ENCODE measurements at places on chromosomes 2 and 18. TPM values are rescaled to one million over a fixed set of nuclear protein-coding genes. Genes with fewer than 3 reads are reported as not detected.

Gene PHOSPHO2
- 6.3 TPM for total RNA-seq

Gene FIGN
- total RNA-seq, result not detected

Gene DIPK1C
- not detected for total RNA-seq

Gene RAX
- total RNA-seq, result not detected

Gene KCNG2
- not detected for total RNA-seq

Gene UCN
- 1.2 TPM for total RNA-seq

Gene AQP12A
- total RNA-seq, result not detected

Gene NETO1
- total RNA-seq, result 9.1 TPM

Gene LOXL3
- total RNA-seq, result 1.4 TPM

Gene ABCB11
- not detected for total RNA-seq

Gene SFTPB
- total RNA-seq, result 0.05 TPM

Gene FLACC1
- total RNA-seq, result 4.6 TPM

Gene KIDINS220
- total RNA-seq, result 26.4 TPM

Gene SIX3
- not detected for total RNA-seq

Gene SCYGR5
- not detected for total RNA-seq

Gene DNAJC10
- 132 TPM for total RNA-seq

Gene CEP192
- 33.6 TPM for total RNA-seq

All from activated B cell treated with CpG ODN at 0.5 μM for 24 hours (primary cell).